ENCODE measurements at places on chromosomes 2 and 18. TPM values are rescaled to one million over a fixed set of nuclear protein-coding genes. Genes with fewer than 3 reads are reported as not detected.

The SEPTIN2 gene
- total RNA-seq = 126 TPM

The MFSD2B gene
- 1.6 TPM for total RNA-seq

The REG3A gene
- total RNA-seq = not detected

The WNT10A gene
- 15.4 TPM for total RNA-seq

The EFR3B gene
- total RNA-seq = 1.4 TPM

The POTEF gene
- total RNA-seq = not detected

The IMP4 gene
- total RNA-seq = 84.0 TPM

The COX7A2L gene
- 112 TPM for total RNA-seq

The MAP2 gene
- 52.0 TPM for total RNA-seq

The RGPD4 gene
- 0.08 TPM for total RNA-seq

The DNER gene
- total RNA-seq = 8.9 TPM

The PIEZO2 gene
- total RNA-seq = 1.4 TPM

The TFPI gene
- total RNA-seq = 13.7 TPM

The ERICH2 gene
- not detected for total RNA-seq

The TRIB2 gene
- 47.1 TPM for total RNA-seq

The TLX2 gene
- 0.56 TPM for total RNA-seq

The POMC gene
- total RNA-seq = 11.4 TPM

The CD8B gene
- not detected for total RNA-seq

The MARCHF4 gene
- total RNA-seq = 0.49 TPM

The CTLA4 gene
- total RNA-seq = not detected

The GKN2 gene
- not detected for total RNA-seq

The CCDC68 gene
- total RNA-seq = 0.19 TPM

The CGREF1 gene
- total RNA-seq = 1.1 TPM

The UGT1A3 gene
- total RNA-seq = not detected

The TUBA3E gene
- not detected for total RNA-seq

The TWIST2 gene
- 25.7 TPM for total RNA-seq

The CRYGA gene
- total RNA-seq = not detected

The PPP1R1C gene
- not detected for total RNA-seq

The CD207 gene
- 25.4 TPM for total RNA-seq

The SERPINB3 gene
- 24.8 TPM for total RNA-seq

The MAPRE2 gene
- 51.2 TPM for total RNA-seq

The GCA gene
- 8.2 TPM for total RNA-seq

The CPLX4 gene
- total RNA-seq = not detected

The GLB1L gene
- 9.8 TPM for total RNA-seq

The FSIP2 gene
- 2.3 TPM for total RNA-seq

The CHRNA1 gene
- total RNA-seq = not detected

The ATRAID gene
- total RNA-seq = 144 TPM

The CABYR gene
- 1.2 TPM for total RNA-seq

The SULT1C4 gene
- total RNA-seq = 0.48 TPM

The ANKRD30B gene
- total RNA-seq = not detected

The SP140 gene
- total RNA-seq = 2.5 TPM

The TYW5 gene
- total RNA-seq = 3.9 TPM

The AUP1 gene
- total RNA-seq = 111 TPM

The GKN1 gene
- not detected for total RNA-seq

The MC4R gene
- not detected for total RNA-seq

The SOWAHC gene
- total RNA-seq = 56.4 TPM

The SATB2 gene
- total RNA-seq = 3.7 TPM

The NMUR1 gene
- 0.21 TPM for total RNA-seq

The PDCL3 gene
- 22.9 TPM for total RNA-seq

The DYNAP gene
- total RNA-seq = not detected

The TET3 gene
- total RNA-seq = 54.7 TPM

The ALKAL2 gene
- 11.0 TPM for total RNA-seq

The TMEM178A gene
- 2.9 TPM for total RNA-seq

The IL1F10 gene
- 16.1 TPM for total RNA-seq

The FBXO48 gene
- total RNA-seq = 1.2 TPM

The ZSWIM2 gene
- total RNA-seq = not detected

The ACVR1C gene
- total RNA-seq = 0.64 TPM

Measured in suprapubic skin (tissue), 4 donors.